ENCODE measurements at places on chromosomes 5 and 9. TPM values are rescaled to one million over a fixed set of nuclear protein-coding genes. Genes with fewer than 3 reads are reported as not detected.

The F2RL1 gene
- 4.2 TPM for total RNA-seq

The CTSV gene
- 9.3 TPM for total RNA-seq

The BRD8 gene
- total RNA-seq = 94.0 TPM

The DEPDC1B gene
- 12.0 TPM for total RNA-seq

The RNF183 gene
- 0.66 TPM for total RNA-seq

The ARID3C gene
- total RNA-seq = not detected

The CARD6 gene
- 2.3 TPM for total RNA-seq

The TRIM14 gene
- total RNA-seq = 4.4 TPM

The NRARP gene
- total RNA-seq = 23.3 TPM

The PCDHB8 gene
- total RNA-seq = 3.4 TPM

The SLC6A7 gene
- total RNA-seq = 0.11 TPM

The SLCO6A1 gene
- total RNA-seq = not detected

The GLRA1 gene
- total RNA-seq = 1.4 TPM

The PTAR1 gene
- 206 TPM for total RNA-seq

The IGIP gene
- total RNA-seq = 14.5 TPM

The BAG1 gene
- 104 TPM for total RNA-seq

The FOXD4L4 gene
- 0.22 TPM for total RNA-seq

The PCDHGA9 gene
- 21.7 TPM for total RNA-seq

The SMC5 gene
- 57.2 TPM for total RNA-seq

The PCA3 gene
- 0.27 TPM for total RNA-seq

The DDX4 gene
- total RNA-seq = not detected

The PCSK1 gene
- total RNA-seq = 2.5 TPM

The IFNA13 gene
- not detected for total RNA-seq

The FYB1 gene
- total RNA-seq = 6.3 TPM

All from camera-type eye (tissue), 1 donor.